Umbilical cord (tissue), 2 donors: ENCODE measurements at places on chromosomes 5 and 9. TPM values are rescaled to one million over a fixed set of nuclear protein-coding genes. Genes with fewer than 3 reads are reported as not detected.

GRCh38 chr5:38725371-38725865 is 120.4 kb upstream of the OSMR start:
- no peak for DNase-seq

Gene LPAR1
- total RNA-seq = 78.0 TPM

- DNase-seq = no peak
Observed at GRCh38 chr5:23742701-23743100, 235.3 kb downstream of the PRDM9 start.

- peak; percentile 51 for DNase-seq
Observed at GRCh38 chr9:83343366-83343999, 194.7 kb downstream of the FRMD3 start.

GRCh38 chr9:131098391-131099101 is 2.2 kb downstream of the AIF1L start:
- no peak for DNase-seq

GRCh38 chr9:126591083-126591482 is 22.6 kb upstream of the LMX1B start:
- no peak for DNase-seq

- no peak for DNase-seq
Observed at GRCh38 chr5:180390441-180391190, 37.5 kb upstream of the GFPT2 start.

Gene TRIM7
- total RNA-seq = 2.2 TPM

Gene IL13
- total RNA-seq = not detected

- DNase-seq = no peak
Observed at GRCh38 chr9:79883073-79883645, 311.4 kb downstream of the TLE4 start.

Gene ZBED3
- total RNA-seq = 15.2 TPM

- DNase-seq = no peak
Observed at GRCh38 chr5:136666970-136667620, 301.8 kb upstream of the TRPC7 start.

- DNase-seq = no peak
Observed at GRCh38 chr9:137397675-137398423, 25.1 kb downstream of the EXD3 start.

DNA sequence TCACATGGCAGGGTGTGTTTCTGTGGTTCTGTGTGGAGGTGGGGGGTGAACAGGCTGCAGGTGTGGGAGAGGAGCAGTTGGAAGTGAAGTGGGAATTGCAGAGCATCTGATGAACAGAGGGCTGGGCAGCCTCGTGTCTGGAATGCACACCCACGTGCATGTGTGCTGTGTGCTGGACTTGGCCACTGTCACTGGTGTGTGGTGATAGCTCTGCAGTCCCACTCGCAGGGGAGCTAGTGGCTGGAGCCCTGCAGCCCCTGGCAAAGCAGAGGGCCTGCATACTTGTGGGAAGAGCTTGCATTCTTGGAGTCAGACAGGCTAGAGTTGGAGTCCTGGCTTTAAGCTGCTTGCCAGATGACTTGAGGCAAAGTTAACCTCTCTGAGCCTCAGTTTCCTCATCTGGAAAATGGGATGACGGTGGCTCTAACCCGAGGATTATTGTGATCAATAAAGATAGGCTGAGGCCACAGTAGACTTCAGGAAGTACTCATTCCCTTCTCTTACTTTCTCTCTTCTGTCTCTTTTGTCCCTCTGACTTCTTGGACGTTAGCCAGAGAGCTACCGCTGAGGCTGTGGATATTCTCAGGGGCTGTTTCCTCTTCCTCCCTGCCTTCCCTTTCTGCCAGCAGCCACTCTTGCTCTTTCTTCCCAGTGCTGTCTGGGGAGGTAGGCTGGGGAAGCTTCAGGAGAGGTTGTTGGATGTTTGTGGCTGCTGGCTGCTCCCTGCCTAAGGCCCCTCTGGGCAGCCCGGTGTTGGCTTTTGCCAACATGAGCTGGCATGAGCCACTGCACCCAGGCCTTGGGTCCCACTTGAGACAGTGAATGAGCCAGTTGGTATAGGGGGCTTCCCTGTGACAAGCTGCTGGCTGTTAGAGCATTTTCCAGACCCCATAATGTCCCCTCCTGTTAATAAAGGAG is 18.3 kb downstream of the PSAT1 start:
- DNase-seq = no peak

GRCh38 chr5:34991486-34992238 is 56.1 kb downstream of the AGXT2 start:
- DNase-seq = no peak

DNA sequence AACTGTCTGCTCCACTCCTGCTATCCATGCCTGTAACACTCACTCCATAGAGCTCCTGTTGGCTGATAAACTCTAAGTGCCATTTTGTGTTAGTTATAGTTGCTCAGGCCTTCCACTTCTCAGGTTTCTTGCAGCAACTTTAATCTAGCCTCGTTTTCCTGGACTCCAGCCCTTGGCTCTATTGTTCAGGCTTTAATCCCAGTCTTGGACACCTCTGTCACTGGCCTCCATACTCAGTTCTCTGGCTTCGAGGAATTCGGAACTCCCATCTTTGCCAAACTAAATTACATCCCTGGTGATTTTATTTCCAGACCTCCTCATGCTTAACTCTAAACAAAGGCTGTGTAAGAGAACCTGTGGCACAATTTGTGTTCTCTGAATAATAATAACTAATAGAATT is 39.8 kb downstream of the EMB start:
- no peak for DNase-seq

Gene THBS4
- total RNA-seq = not detected

Gene MSX2
- total RNA-seq = 8.2 TPM

Gene IRX1
- 4.3 TPM for total RNA-seq

Gene SPATA31E1
- 2.9 TPM for total RNA-seq
